ENCODE measurements at places on chromosomes 6 and 20. TPM values are rescaled to one million over a fixed set of nuclear protein-coding genes. Genes with fewer than 3 reads are reported as not detected.

Gene CD164
- 108 TPM for total RNA-seq

GRCh38 chr6:169904051-169904922, 152.9 kb downstream of the ERMARD start:
- DNase-seq: no peak

DNA sequence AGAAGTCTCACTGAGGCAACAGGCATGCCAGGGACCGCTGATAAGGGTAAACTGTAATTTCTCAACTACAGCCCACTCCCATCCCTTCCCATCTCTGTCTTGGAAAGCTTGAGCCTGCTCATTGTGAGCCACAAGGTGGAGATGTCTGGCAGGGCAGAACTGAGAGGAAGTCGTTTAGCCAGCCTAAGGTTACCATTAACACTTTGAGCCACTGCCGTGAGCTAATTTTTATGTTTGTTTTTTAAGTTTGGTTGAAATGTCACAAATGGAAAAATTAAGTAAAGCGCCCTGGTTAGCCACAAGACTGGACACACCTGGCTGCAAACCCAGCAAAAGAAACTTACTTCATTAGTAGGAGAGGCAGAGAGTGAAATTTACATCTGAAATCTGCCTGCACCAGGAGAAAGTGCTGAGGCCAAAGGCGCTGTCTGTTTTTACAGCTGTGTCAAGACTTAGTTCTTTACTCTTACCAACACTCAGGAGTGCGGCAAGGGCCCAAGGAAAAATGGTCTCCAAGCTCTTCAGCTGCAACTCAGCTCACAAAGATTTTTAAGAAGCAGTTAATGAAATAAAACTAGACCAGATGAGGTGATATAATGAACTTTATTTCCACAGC, 50.0 kb upstream of the FAM83C start:
- DNase-seq: no peak

DNA sequence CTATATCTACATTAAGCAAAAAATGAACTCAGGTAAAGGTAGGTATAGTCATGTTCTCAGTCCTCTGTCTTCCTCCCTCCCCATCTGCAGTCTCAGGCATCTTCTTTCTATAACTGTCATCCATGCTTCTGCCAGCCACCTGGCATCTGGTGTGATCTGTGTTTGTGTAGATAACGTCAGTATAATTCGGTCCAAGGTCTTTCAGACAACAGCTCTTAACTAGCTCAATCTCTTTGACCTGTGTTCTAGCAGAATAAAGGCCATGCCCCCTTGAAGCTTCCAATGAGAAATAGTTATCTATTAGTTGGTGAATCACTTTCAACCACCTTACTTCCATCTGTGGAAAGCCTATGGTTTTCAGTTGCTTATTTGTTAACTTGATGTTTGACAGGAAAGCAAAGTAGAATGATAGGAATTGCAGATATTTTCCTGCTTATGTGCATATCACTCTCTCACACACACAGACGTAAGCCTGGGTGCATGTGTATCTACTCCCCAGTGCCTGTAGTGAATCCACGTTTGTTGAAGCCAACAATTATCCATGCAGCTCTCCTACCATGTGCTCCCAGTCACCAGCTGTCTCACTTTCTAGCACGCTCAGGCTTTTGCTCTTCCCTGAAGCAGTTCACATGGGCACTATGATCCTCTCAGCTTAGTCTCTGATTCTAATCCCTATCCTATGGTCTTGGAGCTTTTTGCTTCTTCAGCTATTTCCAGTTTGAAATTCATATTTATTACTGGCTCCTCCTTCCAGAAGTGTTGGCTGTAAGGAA, 433.7 kb upstream of the MANEA start:
- no peak for DNase-seq

Gene HMGCLL1
- 0.78 TPM for total RNA-seq

GRCh38 chr20:46962452-46963195, 68.0 kb downstream of the EYA2 start:
- no peak for DNase-seq

GRCh38 chr6:70180901-70181599, 121.8 kb downstream of the COL9A1 start:
- DNase-seq: no peak

Gene SLC32A1
- total RNA-seq: not detected

- no peak for DNase-seq
Observed at GRCh38 chr6:153125032-153125431, 6.0 kb downstream of the RGS17 start.
